ENCODE measurements at places on chromosomes 12 and 14.

GRCh38 chr12:54411391-54412241, 7.5 kb downstream of the ITGA5 start:
- DNase-seq, result no peak

DNA sequence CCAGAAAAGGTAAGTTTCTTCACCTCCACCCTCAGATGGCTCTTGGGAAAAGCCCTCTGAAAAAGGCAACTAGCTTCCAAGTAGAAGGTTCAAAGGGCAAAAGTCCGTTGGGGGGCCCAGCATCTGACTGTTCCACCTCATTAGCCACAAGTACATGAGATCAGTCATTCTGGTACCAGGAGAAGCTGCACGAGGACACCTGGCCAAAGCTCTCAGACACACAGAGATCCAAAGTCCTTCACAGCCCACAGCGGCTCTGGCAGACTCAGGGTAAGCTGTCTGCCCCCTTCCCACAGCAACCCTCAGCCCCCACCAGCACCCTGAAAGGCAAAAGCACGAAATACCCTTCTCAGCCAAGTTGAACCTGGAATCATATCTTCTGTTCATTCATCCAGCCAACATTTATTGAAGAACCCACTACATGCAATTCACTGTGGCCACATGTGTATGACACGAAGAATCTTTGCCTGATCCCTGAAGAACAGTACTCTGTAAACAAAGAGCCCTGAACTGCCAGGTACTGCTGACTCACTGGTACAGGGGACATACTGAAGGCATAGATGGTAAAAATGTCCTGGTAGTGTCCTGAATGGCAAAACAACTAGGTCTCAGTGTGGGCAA, 19.0 kb downstream of the SLC7A7 start:
- no peak for DNase-seq

- no peak for DNase-seq
These were observed 676 bp downstream of the MRPL42 start for GRCh38 chr12:93468008-93468371.

DNA sequence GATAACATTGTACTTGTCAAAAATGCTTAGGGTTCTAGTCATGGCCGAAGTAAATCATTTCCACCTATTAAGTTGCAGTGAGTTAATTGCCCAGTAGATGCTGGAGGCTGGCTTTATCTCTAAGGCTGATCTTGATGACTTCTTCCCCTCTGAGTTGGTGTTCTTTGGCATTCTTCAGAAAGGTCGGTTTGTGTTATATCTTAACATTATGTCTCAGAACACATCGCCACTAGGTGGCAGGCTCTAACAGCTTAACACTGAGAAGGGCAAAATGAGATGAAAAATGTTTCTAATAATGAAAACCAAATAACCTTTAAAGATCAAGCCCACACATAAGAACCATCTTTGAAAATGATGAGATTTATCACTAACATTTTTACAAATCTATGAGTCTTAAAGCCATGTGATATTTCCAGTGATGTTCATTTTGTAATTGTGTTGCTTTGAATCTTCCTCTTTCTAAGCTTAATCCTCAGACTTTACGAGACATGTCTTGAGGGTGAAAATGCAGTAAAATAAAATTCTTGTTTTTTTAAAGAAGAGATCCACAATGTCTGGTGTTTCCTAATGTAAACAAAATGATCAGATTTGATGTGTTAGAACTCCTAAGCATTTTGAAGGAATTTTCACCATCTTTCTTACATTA, 28.6 kb downstream of the SUDS3 start:
- peak; percentile 58 for DNase-seq

- no peak for DNase-seq
These were observed 47.9 kb downstream of the GTF2A1 start for GRCh38 chr14:81172881-81173280.

DNA sequence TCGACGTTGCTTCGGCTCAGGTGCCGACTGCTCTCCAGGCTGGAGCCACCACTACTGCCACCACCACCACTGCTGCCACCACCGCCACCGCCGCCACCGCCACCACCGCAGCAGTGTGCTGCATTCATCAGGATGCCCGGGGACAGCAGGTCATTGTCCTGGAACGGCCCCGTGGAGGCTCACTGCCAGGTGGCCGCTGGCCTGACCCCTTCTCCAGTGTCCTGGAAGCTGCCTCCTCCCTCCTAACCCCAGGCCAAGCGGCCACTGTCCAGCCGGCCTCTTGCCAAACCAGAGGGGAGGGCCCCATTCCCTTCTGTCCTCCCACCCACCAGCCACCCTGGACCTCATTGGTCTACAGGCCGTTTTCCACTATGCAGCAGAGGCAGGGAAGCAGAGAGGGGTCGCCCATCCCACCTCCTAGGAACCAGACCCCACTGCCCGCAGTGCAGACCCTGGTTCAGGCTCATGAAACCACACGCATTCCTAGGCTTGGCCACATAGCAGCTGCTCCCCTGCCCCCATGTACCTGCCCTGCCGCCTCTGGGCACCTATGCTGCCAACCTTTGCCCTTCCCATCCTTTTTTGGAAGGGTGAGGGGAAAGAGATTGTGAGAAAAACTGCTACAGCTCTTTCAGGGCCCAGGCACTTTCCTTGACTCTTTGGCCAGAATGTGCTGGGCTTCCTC, 15.2 kb downstream of the ARL6IP4 start:
- DNase-seq, result no peak

GRCh38 chr12:3630621-3631271, 122.2 kb downstream of the CRACR2A start:
- no peak for DNase-seq

DNA sequence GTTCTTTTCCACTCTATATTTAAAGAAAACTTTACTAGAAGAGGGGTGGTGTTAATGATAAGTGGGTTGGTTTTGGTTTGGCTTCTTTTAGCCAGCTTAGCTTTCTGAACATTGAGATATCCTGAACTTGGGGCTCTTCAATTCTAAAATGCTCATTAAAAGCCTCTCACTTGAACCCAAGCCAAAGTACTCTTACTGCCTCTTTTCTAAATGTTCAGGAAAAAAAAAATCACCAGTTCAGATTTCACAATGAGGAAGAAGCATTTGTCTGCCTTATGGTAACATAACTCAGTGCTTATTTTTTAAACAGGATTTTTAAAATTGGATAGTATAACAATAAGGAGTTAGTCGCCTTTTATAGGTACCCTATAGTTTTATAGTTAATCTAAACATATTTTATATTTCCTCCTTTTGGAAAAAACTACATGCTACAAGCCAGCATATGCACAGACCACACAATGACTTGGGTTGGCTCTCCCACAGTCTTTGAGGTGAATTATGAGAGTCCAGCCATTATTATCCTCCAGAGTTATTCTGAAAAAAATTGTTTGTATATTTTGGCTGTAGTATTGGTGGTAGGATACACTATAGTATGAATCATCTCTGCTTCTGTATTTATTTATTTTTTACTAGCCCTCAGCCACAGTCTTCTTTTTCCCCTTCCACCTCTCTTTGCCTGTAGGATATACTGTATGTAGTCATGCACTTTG, 195.5 kb upstream of the TMPO start:
- no peak for DNase-seq
